ENCODE measurements at places on chromosomes 5 and 9. TPM values are rescaled to one million over a fixed set of nuclear protein-coding genes. Genes with fewer than 3 reads are reported as not detected.

ARHGEF39 gene
- total RNA-seq: 0.38 TPM

GRCh38 chr5:36373527-36374086, 71.9 kb upstream of the RANBP3L start:
- peak; percentile 66 for DNase-seq

DNA sequence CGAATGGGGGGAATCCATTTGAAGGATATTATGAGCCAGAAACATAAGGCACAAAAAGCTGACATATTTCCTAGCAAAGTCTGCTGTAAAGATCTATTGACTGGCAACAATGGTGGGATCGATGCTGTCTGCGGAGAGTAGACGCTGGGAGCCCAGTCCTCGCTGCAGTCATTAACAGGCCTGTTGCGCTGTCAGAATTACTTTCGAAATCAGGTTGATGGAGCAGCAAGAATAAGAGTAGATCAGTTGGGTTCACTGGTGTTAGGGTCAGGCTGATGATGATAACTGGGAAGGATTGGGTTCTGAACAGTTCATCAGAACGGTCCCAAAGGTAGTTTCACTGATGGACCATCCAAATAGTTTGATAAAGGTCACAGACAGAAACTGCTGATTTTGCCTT, 87.1 kb downstream of the MEGF10 start:
- DNase-seq: no peak

FRMPD1 gene
- total RNA-seq: not detected

DNA sequence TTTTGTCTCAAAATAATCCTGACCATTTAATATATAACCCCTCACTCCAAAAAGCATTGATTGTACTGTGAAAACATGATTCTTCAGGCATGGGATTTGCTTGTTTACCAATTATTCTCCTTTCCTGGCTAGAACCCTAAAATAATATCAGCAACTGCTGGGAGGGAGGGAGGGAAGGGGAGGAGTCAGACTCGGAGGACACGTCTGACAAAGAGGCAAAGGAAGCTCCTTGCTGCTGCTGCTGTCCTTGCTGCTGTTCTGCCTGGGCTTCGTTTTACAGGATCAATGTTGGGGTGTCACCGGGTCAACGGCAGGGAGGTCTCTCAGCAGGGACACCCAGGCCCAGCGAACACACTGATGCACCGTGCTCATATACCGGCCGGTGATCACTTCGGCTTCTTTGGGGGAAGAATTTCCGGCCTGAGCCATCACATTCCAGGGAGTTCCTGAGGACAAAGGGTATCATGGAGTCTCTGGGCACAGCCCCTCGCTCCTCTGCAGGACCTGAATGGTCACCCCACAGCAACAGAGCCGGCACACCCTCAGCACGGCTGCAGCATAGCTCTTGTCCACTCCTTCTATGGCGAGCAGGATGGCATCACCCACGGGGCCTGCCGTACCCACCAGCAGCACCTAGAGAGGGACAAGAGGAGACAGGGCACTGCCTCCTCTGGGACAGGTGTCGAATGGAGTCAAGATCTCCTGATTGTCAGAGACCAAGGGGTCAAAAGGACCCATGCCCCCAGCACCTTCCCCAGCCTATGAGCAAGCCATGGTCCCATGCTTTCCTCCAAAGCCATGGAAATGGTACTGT, 27.9 kb downstream of the MED10 start:
- no peak for DNase-seq

GFI1B gene
- total RNA-seq: 0.52 TPM

GRCh38 chr5:80246995-80247729, 8.7 kb downstream of the SERINC5 start:
- DNase-seq: no peak

GLRA1 gene
- total RNA-seq: not detected

SLC9A3 gene
- total RNA-seq: 1.0 TPM

- no peak for DNase-seq
Measured at GRCh38 chr5:82167372-82167935, 110.7 kb downstream of the RPS23 start.

- no peak for DNase-seq
Measured at GRCh38 chr5:35902046-35902672, 36.3 kb downstream of the CAPSL start.

GRCh38 chr9:20242510-20243189, 379.6 kb downstream of the MLLT3 start:
- no peak for DNase-seq

- DNase-seq: no peak
Measured at GRCh38 chr9:77848897-77849296, 182.7 kb downstream of the GNAQ start.

PLCXD3 gene
- total RNA-seq: 2.6 TPM

DNA sequence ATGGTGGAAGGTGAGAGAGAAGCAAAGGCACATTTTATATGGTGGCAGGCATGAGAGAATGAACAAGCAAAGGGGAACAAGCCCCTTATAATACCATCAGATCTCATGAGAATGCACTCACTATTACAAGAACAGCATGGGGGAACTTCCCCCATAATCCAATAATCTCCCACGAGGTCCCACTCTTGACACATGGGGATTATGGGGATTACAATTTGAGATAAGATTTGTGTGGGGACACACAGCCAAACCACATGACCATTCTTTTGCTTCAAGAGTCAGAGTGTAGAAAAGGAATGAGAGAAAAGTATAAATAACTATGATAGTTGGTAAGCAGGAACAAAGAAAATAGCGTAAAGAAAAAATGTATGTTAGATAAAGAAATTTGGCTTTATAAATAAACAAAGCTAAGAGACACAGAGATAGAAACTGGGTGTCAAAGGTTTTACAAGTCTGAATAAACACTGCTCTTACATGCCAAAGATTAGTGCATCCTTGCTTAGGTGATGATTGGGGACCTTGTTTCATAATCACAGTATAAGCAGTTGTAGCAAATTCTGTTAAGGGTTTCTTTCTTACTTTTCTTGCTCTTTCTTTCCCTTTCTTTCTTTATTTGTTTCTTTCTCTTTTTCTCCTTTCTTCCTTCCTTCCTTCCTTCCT, 91.9 kb upstream of the PAPPA start:
- no peak for DNase-seq

DNA sequence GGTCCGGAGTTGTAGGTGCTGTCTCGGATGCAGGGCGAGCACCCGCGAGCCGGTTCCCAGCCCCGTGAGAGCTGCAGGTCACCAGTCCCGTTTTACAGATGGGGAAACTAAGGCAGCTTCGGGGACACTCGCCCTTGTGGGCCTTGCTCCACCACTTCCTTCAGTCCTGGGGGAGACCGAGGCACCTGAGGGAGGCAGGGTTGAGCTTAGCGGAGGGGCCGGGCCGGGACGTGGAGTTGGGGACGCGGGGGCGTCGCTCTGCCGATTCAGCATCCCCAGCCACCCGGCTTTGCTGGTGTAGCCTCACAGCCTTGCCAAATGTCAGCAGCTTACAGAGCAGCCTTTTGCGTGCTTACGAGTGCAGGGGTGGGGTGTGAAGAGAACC, 530 bp downstream of the BBLN start:
- DNase-seq: no peak

DNA sequence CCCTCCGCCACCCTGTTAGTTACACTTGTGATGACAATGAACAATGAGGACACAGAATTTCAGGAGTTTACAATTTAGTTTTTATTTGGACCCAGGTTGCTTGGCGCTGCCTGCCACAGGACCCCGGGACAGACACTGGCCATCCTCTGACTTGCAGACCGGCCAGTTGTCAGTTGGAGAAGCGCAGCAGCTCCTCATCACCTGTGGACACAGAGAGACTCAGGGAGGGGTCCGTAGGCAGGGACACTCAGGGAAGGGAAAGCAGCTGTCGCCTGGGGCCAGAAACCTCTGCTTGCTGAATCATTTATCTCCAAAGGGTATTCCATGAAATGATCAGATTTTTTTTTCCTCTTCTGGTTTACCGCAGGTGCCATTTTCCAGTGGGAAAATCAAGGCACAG, 18.0 kb downstream of the AMBP start:
- peak; percentile 44 for DNase-seq

DNA sequence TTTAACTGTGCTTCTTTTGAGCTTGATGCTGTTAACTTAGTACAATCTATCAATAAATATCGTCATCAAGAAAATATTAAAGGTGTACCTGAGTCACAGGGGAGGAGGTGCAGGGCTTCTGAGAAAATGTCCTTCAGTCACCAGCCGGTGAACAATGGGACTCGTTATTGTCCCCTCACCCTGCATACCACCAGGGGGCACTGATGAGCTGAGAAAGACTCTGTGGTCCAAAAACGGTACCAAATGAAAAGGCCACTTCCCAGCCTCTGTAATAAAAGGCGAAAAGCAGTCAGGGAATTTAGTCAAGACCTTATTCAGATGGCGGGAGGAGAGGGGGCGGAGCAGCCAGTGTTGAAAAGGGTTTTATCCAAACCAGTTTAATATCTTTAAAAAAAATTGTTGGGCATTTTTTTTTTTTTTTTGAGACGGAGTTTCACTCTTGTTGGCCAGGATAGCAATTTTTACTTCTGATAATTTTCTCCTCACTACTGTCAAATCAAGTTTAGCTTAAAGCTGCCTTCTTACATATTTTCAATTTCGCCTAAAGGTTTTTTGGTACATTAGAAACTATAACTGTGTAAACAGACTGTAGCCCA, 271.9 kb upstream of the ADAMTS16 start:
- no peak for DNase-seq

- no peak for DNase-seq
Measured at GRCh38 chr5:34012791-34013190, 4.9 kb upstream of the AMACR start.

DNA sequence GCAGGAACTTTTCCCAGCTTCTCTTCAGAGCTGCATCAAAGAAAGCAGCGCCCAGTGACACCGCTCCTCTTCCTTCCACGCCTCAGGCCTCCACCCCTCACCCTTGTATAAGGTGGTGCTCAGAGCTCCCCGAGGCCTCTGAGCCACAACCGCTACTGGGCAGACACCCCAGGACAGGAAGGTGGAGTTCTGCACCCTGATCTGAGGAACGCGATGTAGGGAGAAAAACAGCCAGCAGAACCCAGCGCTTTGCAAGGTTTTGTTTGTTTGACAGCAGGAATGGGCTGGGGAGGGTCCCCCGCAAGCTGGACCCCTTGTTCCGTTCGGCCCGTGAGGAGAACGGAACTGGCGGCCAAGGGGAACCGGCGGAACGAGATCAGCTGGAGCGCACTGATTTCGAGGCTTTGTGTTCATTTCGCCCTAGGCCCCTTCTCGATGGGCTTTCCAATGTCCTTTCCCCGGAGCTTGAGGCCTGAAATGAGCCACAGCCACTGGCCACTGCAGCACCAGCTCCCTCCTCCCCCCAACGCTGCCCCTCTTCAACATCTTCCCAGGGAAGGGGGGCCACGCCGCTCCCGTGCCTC, 4.1 kb downstream of the EDF1 start:
- no peak for DNase-seq

TRIM36 gene
- 3.7 TPM for total RNA-seq

GRCh38 chr9:133351526-133351907, 3.5 kb downstream of the RPL7A start:
- DNase-seq: no peak

- DNase-seq: no peak
Measured at GRCh38 chr5:53445569-53445968, 34.9 kb upstream of the FST start.

DNA sequence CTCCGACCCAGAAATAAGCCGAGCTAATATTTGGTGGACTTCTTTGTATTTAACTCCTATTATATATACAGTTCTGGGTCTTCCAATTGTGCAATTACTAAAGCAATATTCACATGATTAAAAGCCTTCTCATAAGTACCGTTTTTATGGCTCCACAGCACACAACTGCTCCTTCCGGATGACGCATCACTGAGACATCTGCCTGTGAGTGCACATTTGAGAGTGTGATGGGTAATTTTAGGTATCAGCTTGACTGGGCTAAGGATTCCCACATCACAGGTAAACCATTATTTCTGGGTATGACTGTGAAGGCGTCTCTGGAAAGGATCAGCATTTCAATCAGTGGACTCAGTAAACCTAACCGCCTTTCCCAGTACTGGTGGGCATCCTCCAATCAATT, 77.5 kb upstream of the SYK start:
- DNase-seq: no peak

C1QTNF2 gene
- 2.2 TPM for total RNA-seq

- DNase-seq: no peak
Measured at GRCh38 chr9:116712781-116713180, 25.7 kb downstream of the TRIM32 start.

- no peak for DNase-seq
Measured at GRCh38 chr5:138807182-138807581, 54.0 kb downstream of the CTNNA1 start.

- DNase-seq: no peak
Measured at GRCh38 chr9:101427358-101427757, 8.2 kb downstream of the ALDOB start.

CATSPER3 gene
- total RNA-seq: 0.87 TPM

OLFML2A gene
- total RNA-seq: 39.5 TPM

- DNase-seq: no peak
Measured at GRCh38 chr9:86764221-86764624, 183.1 kb downstream of the GAS1 start.

DNA sequence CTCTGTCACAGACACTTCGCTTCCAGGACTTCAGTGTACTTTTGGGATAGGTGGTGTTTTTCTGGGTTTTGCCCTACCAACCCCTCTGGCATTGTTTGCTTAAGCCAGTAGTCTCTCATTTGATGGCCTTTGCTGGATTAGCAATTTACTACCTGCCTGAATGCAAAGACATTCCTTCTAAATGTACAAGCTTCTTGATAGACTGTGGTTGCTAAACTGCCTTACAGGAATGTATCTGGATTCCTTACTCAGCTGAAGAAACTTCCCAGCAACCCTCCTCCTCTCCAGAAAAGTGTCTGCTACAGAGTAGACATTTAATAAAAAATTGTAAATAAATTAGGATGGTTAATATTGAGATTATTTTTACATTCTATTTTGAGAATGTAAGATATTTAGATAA, 1916.7 kb downstream of the EFNA5 start:
- no peak for DNase-seq

DNA sequence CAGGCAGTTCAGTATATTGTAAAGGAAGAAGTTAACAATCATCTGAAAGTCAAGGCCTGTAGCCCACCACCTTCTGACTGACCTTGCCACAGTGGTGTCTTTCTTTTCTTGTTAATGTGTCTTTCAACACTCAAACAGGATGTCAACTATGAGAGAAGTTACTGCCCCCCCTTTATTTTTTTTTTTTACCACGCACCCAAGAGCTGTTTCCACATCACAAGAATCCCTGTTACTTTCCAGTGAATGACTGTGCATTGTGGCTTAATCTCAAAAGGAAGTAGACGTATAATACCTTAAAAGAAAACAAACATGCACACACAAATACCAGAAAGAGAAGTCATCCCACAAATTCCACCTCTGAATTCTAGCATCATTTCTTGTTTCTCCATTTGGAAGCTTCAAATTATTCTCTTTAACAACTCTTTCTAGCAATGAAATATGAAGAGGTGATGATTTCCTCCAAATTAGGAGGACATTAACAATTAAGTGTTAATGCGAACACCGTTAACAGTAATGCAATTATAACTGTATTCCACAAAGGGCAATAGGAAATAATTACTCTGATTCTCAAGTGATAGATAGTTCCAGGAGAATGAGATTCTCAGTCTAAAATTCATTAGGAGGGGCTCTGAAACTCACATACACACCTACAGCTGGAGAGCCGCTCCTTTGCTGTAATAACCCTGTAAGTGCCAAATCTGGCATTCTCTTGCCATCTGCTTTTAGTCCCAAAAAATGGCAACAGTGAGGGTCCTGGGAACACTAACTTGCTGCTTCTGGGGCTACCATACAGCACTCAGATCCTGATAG, 201.0 kb downstream of the EFNA5 start:
- DNase-seq: no peak

GRCh38 chr5:118687661-118688621, 300.4 kb downstream of the DTWD2 start:
- DNase-seq: no peak

MEIKIN gene
- not detected for total RNA-seq

All from upper lobe of right lung (tissue), 1 donor.